Renal cortical epithelial cell (primary cell): ENCODE measurements at places on chromosomes 13 and 19. TPM values are rescaled to one million over a fixed set of nuclear protein-coding genes. Genes with fewer than 3 reads are reported as not detected.

SLITRK6 gene
- 0.17 TPM in 1 of 2 replicates, not detected in the other for total RNA-seq

SNRPD2 gene
- total RNA-seq = 120 and 333 TPM in 2 replicates

- peak; percentile 25 for DNase-seq
These were observed at the start of gene CYP4F11 for GRCh38 chr19:15934332-15935078. Gene CYP4F11, minus strand, starts transcription at chr19:15934529. Its CDS starts 121 bp downstream, at chr19:15934408.

DNA sequence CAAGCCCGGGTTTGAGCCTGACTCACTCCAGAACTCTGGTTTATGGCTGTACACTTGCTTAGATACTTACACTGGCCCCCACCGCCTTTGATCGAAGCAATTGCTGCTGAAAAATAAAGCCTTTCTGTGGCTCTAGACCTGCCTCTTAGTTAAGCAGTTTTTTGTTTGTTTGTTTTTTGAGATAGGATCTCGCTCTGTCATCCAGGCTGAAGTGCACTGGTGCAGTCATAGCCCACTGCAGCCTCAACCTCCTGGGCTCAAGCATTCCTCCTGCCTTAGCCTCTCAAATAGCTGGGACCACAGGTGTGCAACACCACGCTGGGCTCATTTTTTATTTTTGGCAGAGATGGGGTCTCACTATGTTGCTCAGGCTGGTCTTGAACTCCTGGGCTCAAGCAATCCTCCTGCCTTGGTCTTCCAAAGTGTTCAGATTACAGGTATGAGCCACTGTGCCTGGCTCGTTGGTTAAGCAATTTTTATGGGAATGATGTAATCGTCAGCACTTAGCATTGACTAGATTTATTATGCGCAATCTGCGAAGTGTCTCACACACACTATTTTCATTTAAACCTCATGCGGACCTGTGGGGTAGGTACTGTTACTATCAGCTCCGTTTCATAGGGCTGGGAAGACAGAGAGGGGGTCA, 22.2 kb downstream of the PPP2R1A start:
- no peak for DNase-seq

DNA sequence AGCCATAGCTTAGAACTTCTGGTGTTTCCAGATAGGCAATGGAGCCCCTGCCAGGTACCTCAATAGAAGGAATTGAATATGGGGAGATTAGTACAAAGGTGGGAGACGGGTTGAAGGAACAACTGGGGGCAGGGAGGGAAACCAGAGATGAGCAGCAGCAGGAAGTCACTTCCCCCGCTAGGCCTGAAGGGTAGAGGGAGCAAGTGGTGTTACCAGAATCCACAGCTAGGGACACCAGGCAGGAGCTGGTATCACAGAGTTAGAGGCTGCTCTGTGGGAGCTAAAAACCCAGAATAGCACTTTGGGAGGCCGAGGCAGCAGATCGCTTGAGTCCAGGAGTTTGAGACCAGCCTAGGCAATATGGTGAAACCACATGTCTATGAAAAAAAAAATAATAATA, 15.3 kb upstream of the HNRNPUL1 start:
- no peak for DNase-seq

GRCh38 chr13:113109151-113110047, 3.8 kb downstream of the F7 start:
- DNase-seq = no peak

DNA sequence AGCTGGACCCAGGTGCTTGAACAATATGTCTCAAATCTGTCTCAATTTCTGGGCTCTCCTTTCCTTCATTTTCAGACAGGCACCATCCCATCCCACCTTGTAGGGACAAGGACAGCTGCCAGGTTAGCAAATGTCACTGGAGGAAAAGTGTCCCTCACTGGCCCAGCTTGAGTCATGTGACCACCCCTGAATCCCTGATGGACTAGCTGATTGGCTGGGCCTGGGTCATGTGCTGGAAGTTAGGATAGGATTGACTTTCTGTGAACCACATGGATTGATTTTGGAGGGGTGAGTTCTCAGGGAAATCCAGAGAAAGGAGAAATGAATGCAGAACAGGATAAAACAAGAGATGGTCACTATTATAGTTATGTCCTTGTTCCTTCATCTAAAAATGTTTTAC, 28.2 kb upstream of the FXYD3 start:
- DNase-seq = no peak

DNA sequence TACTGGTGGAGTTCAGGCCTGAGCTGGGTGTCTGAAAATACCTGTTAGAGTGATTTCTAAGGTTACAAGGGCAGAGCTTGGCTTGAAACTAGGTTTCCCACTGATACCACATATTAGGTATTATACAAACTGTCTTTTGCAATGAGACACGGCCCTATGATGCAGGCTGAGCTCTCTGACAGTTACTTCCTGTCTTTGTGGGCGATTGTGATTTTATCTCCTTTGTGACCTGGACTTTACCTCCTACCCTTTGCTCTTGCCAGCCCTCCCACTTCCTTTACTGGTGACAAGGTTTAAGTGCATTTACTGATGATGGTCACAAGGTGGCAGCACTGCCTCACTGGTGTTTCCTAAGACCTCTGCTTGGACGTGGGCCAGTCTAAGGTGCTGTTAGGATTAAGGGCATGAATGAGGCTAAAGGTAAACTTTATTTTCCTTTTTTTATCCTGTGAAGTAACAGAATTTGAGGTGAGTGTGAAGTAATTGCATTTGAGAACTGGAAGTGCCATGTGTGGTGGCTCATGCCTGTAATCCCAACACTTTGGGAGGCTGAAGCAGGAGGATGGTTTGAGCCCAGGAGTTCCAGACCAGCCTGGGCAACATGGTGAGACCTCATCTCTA, 7.7 kb upstream of the CXCL17 start:
- peak; percentile 84 for DNase-seq

- no peak for DNase-seq
These were observed 181.1 kb downstream of the NUFIP1 start for GRCh38 chr13:44808185-44808584.
